ENCODE measurements at places on chromosomes 1 and 21.

- no peak for DNase-seq
Measured at GRCh38 chr1:6162773-6163172, 17.3 kb downstream of the CHD5 start.

DNA sequence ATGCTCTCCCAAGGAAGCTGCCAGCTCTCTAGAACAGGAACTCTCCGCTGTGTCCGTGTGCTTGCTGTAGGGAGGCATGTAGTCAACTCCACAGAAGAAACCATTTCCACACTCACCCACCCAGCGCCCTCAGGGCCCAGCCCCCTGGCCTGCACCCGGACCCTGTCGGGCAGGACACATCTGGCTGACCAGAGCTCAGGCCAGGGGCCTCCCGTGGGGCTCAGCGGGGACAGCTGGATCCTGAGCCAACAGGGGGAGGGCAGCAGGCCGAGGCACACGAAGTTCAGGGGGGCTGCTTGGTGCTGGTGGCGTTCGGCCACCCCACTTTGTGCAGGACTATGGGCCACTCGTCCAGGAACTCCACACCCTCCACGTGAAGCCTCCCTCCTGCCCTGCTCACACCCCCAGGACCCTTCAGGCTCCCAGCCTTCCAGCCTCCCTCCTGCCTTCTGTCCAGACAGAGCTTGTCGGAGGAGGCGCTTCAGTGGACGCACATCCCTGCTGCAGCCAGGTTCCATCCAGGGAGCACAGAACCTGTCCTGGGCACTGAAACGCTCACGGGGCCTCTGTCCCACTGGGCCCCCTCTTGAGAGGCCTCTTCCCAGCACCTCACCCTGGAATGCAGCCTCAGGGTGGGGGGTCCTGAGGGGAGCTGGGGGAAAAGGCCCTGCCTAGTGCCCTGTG is 15.0 kb upstream of the FAAP20 start:
- DNase-seq = no peak

- DNase-seq = no peak
Measured at GRCh38 chr1:55054396-55054795, 15.0 kb downstream of the PCSK9 start.

- DNase-seq = no peak
Measured at GRCh38 chr1:6106977-6107376, 61.3 kb downstream of the KCNAB2 start.

DNA sequence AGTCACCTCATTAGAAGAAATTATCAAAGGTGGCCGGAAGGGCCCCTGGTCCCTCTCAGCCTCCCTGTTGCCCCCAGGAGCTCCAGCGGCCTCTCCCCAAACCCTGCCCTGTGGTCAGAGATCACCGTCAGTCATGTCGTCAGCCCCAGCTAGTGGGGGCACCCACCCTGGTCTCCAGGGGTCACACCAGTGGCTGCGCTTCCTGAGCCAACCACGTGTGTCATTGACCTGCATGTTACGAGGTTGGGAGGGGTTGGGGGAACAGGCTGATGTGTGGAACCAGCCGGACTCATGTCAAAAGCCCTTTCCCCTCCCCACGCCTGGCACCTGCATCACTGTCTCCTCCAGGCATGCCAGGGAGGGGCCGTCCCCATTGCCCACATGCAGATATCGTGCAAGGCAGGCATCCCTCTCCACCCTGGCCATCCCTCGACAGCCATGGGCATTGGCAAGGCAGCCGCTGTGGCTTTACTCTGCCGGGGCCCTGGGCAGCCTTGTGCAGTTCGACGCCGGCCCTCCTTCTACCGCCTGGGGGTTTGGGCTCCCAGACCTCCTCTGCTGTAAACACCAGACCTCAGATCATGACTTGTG is 128.7 kb downstream of the CRYAA start:
- no peak for DNase-seq

- no peak for DNase-seq
Measured at GRCh38 chr1:8165595-8166360, 139.7 kb upstream of the ERRFI1 start.

DNA sequence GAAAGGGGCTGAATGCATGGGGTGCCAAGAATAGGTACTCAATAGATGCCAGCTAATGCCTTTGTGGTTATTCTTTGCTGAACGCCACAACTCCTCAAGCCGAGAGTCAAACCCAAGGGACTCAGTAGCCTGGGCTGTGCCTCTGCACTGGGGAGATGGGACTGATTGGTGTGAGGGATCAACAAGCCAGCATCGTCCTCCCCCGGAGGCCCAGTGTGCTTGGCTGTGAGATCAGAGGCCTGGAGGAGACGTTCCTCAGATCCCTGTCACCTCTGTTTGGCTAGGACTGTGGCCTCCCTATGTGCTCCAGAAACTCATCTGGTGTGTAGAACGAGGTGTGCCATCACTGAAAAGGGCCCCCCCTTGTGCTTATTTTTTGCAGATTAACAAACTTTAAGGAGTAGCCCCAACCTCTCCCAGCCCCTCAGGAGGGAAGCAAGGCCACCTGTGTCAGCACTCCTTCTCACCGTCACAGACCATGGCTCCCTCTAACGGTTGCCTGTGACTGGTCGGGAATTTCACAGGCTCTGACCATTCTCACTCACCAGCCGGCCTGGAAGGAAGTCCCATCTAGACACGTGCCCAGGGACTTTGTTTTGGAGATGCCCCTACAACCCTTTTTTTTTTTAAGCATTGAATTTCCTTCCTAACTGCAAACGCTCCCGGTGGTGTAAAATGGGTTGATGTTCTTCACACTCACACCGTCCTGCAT is 194.0 kb upstream of the VAMP3 start:
- peak; percentile 53 for DNase-seq

DNA sequence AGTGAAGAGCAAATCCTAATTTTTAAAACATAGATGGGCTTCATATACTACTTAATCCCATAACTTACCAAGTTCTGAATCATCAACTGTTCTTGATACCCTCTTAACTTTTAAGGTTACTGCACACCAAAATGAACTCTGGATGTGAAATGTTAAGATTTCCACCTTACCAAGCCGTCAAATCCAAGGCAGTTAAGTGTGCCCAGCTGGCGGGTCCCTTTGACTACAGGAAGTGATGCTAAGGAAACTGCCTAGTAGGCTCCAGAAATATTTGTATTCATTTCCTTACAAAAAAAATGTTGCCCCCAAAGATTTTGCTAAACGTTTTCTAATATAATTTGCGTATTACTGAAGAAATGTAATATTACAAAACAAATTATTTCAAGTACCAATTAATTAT is 10.7 kb downstream of the NRIP1 start:
- DNase-seq = no peak

DNA sequence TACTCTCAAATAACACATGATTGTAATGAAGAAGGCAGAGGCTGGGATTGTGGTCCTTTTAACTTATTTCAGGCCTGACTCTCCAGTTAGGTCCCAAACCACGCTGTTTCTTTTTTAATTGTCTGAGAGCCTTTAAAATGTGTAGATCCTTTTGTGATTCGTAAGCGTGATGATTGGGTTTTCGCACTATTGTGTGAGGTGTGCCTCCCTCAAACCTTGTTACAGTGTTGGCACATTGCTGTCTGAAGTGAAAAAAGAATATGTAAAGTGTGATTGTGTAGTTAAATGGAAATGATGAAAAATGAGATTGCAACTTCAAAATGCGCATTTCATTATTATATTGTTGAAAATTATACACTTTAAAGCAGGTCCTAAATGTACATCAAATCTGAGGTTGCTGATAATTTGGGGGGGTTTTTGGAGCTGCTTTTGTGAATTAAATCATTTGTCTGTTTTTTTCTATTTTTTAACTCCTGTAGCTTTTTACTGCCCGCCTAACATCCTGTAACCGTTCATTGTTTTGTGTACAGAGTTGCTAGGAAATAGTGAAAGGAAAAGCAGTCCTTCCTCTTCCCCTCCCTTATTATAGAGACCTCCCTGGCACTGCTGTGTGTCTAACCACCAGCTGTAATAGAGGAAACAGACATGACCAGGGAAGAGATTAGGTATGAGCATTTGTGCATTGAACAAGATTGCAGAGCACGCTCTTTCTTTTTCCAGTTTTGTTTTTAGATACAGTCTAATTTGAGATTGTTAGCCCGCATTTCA is 43.3 kb downstream of the IARS2 start:
- DNase-seq = no peak

- DNase-seq = no peak
Measured at GRCh38 chr1:17535300-17535936, 4.1 kb upstream of the ARHGEF10L start.

DNA sequence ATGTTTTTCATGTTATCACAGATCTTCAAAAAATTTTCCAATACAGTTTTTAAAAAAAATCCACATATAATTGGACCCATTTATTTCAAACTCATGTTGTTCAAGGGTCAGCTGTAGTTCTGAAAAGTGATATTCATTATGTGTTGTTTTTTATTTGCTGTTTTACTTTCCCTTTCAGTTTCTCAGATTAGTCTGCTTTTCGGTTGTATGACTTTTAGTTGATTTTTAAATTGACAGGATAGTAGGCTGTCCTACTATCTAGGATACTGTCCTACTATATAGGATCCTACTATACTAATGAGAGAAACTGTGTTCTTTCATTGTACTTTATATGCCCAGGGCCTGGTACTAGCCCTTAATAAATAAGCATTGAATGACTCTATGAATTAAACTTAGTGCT is 33.6 kb upstream of the GPR52 start:
- DNase-seq = no peak

DNA sequence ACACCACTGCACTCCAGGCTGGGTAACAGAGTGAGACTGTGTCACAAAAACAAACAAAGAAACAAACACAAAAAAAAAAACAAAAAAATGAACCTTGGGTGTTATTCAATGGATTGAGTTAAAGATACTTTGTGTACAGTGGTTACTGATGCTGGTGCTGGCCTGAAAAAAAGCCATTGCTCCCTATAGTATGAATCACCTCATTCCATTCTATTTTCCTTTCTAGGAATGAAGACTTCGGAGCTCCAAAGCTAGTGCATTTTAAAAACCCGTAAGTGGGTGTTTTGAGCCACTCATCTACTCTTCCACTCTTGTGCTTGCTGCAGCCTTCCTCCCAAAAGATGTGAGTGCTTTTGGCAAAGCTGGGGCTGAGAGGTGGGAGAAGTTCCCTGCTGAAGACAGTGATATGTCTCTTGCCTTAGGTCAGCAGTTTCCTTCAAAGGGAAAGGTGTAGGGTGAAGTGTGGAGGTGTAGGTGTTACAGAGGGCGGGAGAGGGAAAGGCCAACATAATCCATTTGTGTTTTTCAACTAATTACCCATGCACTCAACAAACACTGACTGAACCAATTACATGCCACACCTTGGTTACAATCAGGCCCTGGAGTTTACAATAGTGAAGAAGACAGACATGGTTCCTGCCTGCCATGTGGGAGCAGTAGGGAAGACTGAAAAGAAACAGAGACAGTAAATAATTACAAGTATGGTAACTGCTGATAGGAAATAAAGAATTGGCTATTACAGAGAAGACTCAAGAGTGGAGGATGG is 55.0 kb upstream of the SERBP1 start:
- DNase-seq = no peak
